Activated CD4-positive, CD25-positive, alpha-beta regulatory T cell (primary cell): ENCODE measurements at places on chromosomes 16 and 17.

DNA sequence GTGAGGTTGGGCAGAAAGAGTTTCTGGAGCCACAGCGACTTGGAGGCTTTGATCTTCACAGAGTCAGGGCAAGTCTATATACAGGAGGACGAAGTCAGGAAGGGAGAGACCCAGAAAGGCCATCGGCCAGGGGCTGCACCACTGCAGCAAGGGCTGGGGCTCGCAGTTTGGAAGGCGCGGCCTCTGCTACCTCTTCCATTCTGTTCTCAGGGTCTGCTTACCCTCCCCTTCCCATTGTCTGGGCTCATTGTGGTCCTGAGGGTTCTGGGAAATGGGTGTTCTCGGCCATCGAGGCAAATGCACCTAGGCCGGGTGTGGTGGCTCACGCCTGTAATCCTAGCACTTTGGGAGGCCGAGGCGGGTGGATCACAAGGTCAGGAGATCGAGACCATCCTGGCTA, 16.0 kb downstream of the ST6GALNAC1 start:
- no peak for DNase-seq

- DNase-seq, result no peak
Observed at GRCh38 chr17:10899281-10899680, 61.4 kb upstream of the PIRT start.

DNA sequence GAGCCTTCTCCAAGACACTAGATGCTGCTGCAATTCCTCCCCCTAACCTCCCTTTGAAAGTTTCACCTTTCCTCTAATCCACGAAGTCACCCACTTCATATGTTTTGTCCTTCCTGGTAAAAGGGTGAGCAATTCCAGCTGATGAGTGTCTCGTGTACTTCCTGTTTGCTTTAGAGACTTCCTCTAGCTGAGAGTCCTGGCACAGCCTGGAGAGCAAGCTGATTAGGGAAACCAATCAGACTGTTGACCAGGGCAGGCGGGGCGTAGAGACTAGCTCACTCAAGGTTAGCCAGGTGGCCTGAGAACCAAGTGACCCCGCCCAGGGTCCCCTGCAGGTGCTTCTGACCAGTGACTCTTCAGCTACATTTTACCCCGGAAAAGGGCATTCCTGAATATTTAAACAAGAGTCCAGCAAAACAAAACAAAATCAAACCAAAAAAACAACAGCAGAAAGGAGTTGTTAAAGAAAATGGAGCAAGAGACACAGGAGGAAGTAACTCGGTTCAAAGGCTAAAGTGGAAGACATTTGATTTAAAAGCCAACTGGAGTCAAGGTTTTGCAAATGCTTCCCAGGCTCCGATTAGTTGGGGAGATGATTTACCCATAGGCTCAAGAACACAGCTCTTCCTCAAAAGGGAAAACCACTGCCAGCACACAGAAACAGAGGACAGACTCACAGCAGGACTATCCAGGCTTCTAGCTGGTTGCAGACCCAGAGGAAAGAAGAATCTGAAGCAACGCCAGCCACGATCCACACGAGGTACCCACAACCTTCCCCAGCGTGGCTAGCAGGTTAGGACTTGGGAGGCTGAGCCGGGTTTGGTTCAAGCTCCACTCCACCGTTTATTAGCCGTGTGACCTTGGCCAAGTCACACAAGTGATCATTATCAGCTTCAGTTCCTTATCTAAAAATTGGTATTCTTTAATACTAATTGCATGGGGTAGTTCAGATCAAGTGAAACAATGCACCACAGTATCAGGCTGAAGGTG, 13.4 kb downstream of the HSPB9 start:
- DNase-seq, result no peak

- peak; percentile 70 for DNase-seq
Observed at GRCh38 chr17:48724251-48725003, 1.4 kb downstream of the PRAC2 start.

- DNase-seq, result no peak
Observed at GRCh38 chr17:51496378-51496777, 236.0 kb downstream of the UTP18 start.

- DNase-seq, result no peak
Observed at GRCh38 chr17:79843474-79843815, 4.2 kb upstream of the CBX4 start.

DNA sequence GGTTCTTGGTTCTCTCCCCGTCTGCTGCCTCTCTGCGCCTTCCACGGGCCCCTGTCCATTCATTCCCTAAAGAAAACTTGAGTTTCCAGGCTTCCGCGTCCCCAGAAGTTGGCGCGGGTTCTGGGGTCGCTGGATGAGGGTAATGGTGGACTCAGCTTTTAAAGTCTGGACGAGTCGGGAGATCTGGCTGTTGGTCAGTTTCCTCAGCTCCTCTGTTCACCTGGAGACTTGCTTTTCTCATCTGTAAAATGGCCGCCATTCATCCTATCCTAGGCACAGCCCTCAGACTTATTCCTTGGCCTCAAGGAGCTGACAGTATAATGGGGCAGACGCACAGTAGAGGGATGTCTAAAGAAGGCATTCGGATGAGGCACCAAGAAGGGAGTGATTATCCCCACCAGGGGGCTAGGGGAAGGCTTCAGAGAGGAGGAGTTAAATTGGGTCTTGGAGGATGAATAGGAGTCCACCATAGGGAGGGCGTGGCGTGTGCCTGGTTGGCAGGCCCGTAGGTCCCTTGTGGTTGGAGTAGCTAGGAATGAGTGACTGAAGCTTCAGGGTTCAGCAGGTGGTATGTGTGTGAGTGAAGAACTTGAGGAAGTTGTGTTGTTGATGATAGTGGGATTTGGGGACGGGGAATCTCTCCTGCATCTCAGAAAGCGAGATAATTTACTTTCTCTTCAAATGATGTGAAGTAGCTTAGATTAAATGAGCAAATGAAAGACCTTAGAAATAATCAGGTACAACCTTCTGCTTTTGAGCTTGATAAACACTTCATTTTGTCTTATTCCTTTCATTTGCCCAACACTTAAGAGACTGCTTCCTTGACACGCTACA, 652 bp downstream of the VPS35L start:
- DNase-seq, result no peak

GRCh38 chr17:56020369-56020768, 132.9 kb upstream of the ANKFN1 start:
- no peak for DNase-seq

DNA sequence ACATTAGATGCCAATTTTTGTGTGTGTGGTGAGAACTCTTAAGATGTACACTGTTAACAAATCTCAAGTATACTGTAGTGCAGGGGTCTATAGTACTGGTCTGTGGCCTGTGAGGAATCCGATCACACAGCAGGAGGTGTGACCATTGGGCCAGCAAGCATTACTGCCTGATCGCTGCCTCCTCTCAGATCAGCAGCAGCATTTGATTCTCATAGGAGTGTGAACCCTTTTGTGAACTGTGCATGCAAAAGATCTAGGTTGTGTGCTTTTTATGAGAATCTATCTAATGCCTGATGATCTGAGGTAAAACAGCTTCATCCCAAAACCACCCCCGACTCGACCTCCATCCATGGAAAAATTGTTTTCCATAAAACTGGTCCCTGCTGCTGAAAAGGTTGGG, 12.6 kb downstream of the ZNF267 start:
- no peak for DNase-seq

DNA sequence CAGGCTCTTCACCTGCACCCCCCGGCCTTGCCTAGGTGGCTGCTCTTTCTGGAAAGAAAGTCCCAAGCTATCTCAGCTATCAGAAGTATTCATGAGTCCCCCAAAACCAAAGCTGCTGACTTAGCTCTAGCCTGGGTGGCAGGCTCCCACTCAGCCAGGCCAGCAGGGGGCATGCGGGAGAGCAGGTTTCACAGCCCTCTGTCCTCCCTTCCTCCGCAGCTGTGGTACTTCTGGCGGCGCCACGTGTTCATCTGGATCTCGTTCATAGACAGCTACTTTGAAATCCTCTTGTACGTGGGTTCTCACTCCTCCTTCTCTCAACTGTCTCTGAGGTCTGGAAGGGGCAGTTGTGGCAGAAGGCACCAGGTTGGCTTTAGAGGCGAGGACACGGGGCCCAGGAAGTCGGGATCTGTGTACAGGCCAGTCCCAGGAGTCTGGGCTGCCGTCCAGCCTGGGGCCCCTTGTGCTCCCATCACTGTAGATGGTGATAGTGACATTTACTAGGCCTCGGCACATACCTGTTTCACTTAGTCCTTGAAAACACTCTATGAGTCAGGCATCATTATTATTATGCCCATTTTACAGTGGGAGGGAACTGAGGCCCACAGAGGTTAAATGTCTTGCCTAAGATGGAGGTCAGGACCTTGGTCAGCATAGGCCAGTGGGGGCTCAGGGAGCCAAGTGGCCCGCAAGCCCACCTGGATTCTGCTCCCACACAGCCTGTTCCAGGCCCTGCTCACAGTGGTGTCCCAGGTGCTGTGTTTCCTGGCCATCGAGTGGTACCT, 12.9 kb downstream of the TRPV2 start:
- DNase-seq, result peak; percentile 29

DNA sequence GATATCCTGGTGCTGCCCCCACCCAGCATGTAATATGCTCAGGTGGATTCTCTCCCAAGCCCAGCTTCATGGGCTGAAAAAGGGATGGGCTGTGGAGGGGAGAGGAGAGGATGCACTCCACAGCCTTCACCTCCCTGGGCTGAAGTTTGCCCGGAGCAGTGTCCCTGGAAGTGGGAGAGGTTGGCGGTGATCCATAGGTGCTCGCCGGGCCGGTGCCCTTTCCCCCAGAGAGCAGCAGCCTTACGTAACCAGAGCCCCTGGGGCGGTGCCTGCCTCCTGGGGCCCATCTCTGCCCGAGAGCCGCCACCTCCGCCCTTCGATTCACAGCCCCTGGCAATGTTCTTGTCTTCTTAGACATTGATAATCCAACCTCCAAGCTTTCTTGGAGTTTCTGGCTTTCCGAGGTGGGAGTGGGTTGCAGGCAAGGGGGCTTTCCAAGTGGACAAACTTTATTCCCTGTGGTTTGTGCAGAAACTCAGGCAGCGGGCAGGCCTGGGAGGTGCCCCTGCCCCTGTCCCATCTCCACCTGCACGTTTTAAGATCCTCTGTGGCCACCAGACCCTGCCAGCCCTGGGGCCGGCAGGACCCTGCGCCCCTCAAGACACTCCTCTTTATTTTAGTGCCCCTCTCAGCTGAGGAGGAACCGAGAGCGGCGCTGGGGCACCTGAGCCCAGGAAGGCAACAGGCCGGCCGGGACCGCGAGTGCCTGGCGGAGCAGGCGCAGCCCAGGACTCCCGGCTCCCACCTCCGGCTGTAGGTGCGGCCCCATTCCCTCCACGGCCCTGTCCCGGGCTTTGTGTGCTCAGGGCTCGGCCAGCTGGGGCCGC, 3.1 kb upstream of the WDR90 start:
- no peak for DNase-seq

DNA sequence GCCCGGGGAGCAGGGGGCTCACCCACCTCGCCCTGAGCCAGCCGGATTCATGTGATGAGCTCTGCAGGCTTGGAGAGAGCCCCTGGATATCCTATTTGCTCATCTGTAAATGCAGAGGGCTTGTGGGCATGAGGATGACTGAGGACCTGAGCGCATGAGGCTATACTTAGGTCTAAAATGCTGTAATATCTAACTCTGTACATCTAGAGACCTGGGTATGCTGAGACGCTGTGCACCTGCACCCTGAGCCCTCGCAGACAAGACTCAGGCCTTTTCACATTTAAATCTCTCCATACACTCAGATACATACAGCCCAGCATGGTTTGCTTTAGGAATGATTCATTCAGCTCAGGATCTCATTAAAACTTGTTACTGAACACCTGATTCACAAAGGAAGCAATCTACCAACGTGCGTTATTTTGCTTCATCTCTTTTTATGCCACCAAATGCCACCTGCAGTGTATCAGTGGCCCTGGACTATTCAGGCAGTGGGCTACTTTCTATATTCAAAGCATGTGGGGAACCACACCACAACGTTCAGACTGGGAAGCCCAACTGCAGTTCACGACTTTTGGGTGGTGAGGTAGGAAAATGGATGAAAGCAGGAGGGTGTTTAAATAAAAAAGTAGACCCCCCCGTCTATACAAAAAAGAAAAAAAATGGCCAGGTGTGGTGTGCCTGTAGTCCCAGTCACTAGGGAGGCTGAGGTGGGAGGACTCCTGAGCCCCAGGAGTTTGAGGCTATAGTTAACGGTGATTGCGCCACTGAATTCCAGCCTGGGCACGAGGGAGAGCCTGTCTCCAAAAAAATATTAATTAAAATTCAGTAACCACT, 12.0 kb downstream of the USP7 start:
- DNase-seq, result no peak

DNA sequence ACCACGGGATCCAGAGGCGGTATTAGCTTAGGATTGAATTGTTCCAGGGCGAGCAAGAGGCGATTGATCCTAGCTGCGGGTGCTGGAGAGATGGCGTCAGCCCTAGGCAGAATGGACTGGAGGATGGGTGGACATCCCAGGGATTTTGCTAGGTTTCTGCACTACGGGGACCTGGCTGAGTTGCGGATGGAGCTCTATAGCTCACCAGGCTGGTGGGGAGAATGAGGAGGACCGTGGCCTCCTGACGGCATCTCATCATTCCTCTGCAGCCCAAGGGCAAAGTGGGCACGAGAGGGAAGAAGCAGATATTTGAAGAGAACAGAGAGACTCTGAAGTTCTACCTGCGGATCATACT, 614 bp downstream of the TMEM208 start:
- DNase-seq, result no peak

DNA sequence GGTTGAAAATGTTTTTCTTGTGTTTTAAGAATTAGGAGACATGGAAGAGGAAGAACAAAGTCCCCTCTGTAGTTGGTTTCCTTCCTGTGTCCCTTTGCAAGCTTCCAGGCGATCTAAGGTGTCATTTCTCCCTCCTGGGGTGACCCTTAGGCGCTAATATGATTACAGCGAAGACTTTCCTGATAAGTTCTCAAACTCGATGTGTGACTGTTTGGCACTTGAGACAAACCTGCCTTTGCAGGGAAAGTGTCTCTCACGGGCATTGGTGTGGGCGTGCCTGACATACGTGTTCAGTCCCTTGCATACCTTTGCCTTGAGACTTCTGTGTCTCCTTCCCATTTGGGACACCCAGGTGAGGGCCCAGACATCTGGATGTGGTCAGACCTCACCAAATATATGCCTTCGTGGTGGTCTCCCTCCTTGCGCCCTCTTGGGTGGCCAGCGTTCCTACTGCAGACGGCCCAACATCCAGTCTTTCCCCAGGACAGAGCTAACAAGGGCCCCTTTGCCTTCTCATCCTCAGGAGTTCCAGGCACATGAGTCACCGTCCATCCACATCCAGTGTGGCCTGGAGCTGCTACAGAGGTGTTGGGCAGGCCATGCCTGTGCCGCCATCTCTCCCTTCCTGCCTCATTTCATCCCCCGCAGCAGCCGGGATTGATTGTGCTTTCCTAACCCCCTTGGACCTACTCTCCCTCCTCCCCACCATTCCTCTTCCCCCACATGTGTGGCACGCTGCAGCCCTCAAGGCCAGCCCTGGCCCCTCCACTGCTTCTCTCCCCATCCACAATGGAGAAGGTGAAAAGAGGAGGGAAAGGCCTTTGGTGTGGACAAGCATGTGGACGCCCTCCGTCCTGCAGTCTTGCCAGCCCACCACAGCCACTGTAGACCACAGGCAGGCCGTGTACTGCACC, 3.1 kb upstream of the JPT2 start:
- DNase-seq, result no peak

- DNase-seq, result no peak
Observed at GRCh38 chr17:29368926-29369325, 21.2 kb upstream of the TAOK1 start.

- DNase-seq, result no peak
Observed at GRCh38 chr17:60311936-60312335, 80.0 kb downstream of the USP32 start.
